ENCODE measurements at places on chromosomes 16 and 17.
A peak's percentile ranks its signal among the peaks of the same experiment; 100 is the strongest.

DNA sequence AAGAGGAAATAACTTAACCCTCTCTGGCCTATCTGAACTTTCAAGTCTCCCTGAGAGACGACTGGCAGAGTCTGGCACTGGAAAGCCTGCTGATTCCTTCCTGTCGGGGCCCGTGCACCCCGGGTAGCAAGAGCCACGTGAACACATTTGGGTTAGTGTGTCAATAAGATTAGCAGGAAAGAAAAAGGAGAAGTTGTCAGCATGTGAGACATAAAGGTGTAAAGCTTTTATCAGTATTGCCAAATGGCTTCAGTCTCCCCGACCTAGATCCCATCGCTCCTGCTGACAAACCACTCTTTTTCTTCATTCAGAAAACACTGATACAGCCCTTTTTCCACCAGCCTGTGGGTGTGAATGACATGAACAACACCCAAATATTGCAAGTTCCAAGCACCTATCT lies 74.4 kb downstream of the CCT6B start:
- no peak for DNase-seq

DNA sequence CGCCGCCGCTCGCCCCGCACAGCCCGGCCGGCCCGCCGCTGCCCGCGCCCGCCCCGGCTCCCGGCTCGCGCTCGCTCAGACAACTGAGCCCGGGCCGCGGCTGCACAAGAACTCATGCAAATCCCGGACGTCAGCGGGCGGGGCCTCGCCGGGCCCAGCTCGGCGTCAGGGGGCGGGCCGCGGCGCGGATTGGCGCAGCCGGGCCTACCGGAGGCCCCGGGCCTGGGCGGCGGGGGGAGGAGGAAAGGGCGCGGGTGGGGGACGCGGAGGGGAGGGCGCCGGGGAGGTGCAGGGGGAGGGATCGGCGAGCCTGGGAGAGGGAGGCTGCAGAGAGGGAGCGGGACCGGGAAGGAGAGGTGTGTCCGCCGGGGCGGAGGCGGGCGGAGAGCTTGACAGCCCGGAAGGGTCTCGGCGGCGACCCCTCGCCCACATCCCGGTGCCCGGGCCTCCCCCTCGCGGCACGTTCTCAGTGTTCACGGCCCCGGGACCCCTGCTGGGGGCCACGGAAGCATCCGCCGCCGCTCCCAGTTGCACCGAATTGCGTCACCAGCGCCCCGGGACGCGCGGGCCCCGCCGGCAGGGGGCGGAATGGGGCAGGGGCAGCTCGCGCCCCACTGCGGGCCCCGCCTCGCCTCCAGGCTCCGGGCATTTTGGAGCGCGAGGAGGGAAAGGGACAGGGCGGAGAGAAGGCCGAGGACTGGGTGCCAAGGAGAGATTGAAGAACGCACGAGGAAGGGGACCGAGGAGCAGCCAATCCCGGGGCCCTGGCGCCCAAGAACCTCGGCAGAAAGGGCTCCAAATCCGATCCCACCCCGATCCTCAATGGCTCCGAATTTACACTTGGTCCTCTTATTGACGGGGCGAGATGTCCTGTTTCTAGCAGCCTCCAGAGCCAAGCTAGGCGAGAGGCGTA lies at the start of gene CBX4:
CBX4 (minus strand) TSS at position 85 of the 913 bp plus-strand sequence. CDS start 189 bp downstream, outside the sequence.
- DNase-seq = peak; percentile 91

DNA sequence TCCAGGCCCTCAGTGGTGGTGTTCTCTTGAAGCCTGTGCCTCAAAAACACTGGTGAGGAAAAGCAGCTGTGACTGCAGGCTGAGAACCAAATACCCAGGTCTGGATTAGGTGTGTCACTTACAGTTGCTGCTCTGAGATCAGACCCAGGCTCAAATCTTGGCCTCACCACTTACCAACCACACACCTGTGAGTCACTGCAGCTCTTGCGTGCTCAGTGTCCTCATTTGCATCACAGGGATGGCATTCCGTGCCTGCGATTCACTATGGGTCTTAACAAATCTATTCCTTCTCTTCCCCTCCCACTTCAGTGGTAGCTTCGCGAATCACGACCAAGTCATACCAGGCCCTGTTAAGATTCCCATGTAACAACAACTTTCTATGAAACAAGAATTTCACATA lies 233.4 kb upstream of the HSBP1 start:
- DNase-seq = no peak

DNA sequence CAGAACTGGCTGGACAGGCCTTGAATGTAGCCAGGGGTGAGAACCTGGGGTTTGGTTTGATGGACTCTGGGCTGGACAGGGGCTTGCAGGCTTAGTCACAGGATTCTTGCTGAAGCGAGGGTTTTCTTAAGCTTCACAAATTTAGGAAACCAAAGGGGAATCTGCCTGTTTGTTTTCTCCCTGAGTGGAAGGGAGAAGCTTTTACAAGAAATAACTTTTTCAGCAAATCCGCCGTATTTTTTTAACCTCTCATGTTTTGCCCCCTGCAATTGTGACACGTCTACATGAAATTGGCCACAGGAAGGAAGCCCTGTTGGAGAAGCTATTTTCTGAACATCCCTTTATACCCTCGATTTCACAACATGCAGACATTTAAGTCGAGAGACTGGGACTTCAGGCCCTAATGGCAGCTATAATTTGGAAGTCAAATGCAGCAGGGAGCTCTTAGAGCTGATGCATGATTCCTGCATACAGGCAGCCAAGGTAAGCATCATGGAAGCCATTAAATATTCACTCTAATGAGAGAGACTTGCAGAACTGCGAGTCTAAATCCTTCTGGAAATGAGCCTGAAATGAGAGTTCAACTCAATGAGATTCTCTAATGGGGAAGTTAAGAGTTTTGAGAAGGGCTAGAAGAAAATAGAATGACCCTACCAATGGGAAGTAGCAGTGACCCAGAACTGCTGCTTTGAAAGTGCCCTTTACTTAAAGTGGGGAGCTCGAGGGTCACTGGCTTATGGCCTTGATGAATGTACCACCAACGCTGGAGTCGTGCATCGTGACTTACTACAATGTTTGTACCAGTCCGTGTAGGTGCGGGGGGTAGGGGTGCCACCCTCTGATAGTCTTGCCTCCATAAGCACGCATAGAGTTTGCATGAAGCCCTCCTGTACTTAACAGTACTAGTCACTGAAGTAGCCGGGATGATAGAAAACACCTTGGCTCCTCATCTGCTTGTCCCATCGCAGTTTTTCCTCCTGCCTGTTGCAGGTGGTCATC lies 45.1 kb upstream of the IRF8 start:
- no peak for DNase-seq

DNA sequence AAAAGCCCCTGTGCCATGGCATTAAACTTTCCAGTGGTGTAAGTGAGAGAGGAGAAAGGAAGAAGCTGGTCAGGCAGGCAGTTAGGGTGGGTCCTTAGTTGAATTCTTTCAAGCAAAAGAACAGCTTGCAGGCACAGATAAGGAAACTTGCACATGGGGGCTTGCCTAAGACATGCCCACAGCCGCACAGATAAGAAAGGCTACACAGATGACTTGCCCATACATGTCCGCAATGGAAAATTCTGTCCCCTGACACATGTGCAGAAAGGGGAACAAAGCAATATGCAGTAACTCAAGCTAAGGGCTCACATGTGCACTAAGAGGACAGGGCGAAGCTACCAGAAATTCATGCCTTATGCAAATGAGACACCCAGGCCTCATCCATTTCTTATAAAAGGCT lies 69.9 kb downstream of the GSG1L start:
- DNase-seq = no peak

GRCh38 chr16:57256601-57257395 lies 11.7 kb downstream of the ARL2BP start:
- DNase-seq = no peak

- DNase-seq = no peak
Measured at GRCh38 chr17:32720671-32721070, 156.3 kb downstream of the MYO1D start.

DNA sequence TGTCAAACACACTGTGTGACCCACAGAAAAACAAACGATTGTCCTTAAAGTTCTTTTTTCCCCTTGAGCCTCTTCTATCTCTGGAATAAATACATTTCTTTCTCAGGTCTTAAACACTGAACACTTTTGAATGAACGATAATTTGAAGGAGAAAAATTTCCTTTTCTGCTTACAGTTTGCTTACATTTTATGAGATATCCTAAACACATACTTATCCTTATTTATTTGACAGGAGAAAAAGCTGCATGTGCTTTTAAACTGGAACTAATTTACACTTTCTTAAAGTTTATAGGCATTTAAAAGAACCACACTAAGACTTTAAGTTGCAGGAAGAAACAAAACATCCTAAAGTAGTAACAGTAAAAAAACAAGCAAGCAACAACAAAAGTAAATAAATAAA lies 4.7 kb upstream of the IGF2BP1 start:
- DNase-seq = no peak

GRCh38 chr16:66746682-66747081 lies 4.7 kb downstream of the DYNC1LI2 start:
- no peak for DNase-seq

GRCh38 chr17:5049314-5049841 lies 14.2 kb upstream of the SLC52A1 start:
- peak; percentile 84 for DNase-seq

- DNase-seq = no peak
Measured at GRCh38 chr16:19410435-19411171, 7.1 kb upstream of the TMC5 start.

GRCh38 chr17:15112846-15113617 lies 152.1 kb downstream of the PMP22 start:
- no peak for DNase-seq

DNA sequence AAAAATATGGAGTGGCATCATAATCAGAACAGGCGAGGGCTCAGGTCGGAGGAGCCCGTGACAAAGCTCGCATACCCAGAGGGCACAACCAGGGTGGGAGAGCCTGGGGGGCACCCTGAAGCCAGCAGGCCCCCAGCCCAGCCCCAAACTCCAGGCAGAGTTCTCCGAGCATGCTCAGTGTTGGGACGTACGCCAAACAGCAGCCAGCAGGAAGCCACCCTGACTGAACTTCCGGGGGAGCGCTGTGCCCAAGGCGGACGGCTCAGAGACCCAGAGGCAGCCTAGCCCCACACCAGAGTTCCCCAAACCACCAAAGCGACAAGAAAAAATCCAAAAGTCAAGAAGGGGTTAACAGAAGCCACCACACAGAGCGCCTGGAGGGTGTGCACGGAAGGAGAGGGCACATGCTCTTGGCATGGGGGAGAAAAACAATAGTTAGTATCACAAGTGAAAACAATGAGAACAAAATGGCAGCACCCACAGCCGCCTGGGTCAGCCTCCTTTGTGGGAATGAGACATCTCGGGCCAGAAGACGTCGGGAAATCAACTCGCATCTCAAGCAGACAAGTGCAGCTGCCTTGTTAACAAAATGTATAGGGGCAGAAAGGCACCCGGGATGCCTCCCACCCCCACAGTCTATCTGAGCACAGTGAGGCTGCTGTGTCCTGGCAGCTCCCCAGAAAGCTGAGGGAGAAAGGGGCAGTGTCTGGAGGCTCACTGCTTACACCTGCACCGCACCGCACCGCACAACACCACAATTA lies 11.9 kb downstream of the EXOC7 start:
- no peak for DNase-seq

DNA sequence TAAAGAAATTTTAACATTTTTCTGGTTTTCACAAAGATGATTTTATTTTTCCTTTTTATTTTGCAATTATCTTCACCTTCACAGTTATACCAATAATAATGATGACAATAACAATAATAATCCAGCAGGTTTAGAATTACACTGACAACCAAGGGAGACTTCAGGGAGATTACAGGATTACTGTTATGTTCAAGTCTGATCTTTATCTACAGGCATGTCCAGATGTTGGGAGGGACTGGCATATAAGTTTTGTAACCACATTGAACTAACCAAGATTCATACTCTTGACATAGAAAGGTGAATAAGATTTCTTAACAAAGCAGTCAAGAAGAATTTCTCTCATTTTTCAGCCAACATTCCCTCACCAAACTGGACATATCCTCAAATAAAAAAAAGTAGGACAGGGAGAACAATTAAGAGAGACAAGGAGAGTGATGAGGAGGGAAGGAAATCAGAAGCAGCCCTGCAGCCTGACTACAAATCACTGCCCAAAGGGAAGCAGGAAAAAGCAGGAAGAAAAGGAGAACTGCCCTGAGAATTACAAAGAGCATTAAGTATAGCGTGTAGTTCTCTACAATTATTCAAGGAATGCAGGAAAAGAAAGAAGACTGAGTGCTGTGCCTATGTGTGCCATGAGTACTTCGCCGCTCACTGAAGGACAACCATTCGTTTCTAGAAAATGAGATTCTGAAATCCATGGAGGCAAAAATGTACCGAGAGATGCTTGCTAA lies 155.7 kb upstream of the C17orf78 start:
- DNase-seq = no peak

DNA sequence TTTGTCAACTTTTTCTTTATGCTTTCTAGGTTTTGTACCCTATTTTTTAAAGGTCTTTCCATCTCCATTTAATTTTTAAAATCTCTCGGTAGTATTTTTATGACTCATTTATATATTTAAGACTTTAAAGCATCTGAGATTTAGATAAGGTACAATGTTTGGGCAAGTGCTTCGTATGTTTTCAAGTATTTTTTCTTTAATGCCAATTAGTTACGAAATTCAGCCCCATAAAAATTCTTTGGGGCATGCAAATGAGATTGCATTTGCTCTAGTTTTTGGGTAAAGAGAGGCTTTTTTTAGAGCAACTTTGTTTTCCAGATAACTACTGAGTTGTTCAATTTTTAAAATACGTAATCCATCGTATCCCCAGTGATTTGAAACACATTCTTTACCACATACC lies 65.3 kb upstream of the CRHR1 start:
- no peak for DNase-seq

GRCh38 chr17:50658616-50659015 lies 23.9 kb downstream of the ABCC3 start:
- DNase-seq = no peak

DNA sequence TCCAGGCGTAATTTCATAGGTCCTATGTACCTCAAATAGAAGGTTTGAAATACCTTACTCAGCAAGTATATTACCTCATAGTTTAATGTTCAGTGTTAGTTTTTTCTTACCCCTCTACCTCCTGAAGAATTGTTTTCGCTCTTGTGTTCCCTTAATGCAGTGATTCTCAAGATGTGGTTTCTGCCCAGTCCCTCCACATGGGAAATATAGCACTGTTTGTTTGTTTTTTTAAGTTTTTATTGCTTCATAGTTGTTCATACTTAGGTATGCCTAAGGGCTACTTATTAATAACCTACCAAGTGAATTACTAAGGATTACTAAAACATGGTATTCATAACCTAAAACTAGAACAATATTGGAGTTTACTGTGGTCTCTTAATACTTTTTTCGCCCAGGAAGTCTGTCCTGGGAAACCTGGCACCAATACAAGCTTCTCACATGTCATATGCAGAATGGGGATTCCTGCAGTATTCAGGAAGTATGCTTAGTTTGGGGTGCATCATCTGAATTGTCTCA lies 5.0 kb downstream of the RSPRY1 start:
- DNase-seq = no peak

GRCh38 chr17:78256707-78257591 lies 25.5 kb downstream of the TMEM235 start:
- DNase-seq = no peak

Data from naive thymus-derived CD4-positive, alpha-beta T cell (primary cell).